Activated gamma-delta T cell treated with anti-CD3 and anti-CD28 coated beads, Interleukin-2, amount 50 U/mL, for 16 hours (primary cell): ENCODE measurements at places on chromosomes 4 and X.

GRCh38 chr4:174607792-174608191, 85.5 kb upstream of the HPGD start:
- no peak for DNase-seq

DNA sequence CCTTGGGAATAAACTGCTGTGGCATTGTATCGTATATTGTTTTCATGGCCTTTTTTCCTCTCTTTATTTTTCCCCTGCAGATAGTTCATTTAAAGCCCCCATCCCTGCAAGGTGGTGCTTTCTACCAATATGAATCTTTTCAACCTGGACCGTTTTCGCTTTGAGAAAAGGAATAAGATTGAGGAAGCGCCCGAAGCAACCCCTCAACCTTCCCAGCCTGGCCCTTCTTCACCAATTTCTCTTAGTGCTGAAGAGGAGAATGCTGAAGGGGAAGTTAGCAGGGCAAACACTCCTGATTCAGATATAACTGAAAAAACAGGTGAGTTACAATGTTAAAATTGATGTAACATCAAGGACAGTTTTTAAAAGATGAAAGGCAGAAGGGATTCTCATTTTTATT, 601 bp downstream of the SMARCAD1 start:
- no peak for DNase-seq

DNA sequence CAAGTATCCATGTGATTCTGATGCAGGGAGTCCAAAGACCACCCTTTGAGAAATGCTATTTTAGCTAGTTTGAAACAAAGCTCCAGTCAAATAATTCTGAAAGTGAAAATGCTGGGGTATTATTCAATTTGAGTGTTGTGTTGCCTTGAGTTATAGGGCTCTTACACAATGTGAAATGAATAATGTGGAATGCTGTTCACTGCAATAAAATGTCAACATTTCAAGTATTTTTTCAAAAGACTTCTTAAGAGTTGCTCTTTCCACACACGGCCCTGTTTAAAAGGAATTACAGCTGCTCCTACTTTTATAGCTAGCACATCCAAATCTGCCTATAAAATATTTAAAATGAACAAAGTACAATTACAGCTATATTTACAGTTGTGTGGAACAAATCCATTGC, 27.5 kb upstream of the PLS3 start:
- DNase-seq = no peak

GRCh38 chr4:68074397-68074796, 55.3 kb downstream of the TMPRSS11F start:
- DNase-seq = no peak

- DNase-seq = no peak
Observed at GRCh38 chrX:153935326-153935851, 552 bp upstream of the NAA10 start.
